ENCODE measurements at places on chromosomes 6 and 20. TPM values are rescaled to one million over a fixed set of nuclear protein-coding genes. Genes with fewer than 3 reads are reported as not detected.

Gene ZSCAN16
- 0.89 TPM for total RNA-seq

Gene CLIC5
- not detected for total RNA-seq

Gene CNR1
- 2.3 TPM for total RNA-seq

Gene SOX18
- total RNA-seq, result 0.29 TPM

Gene PPP1R14C
- total RNA-seq, result not detected

Gene HLA-DMA
- total RNA-seq, result 4.1 TPM

Gene SAMD3
- 0.89 TPM for total RNA-seq

Gene PHF10
- 8.2 TPM for total RNA-seq

Gene TBXT
- not detected for total RNA-seq

Measured in myometrial cell (primary cell).